ENCODE measurements at places on chromosomes 4 and X. TPM values are rescaled to one million over a fixed set of nuclear protein-coding genes. Genes with fewer than 3 reads are reported as not detected.

SLC25A6 gene
- 152 TPM for total RNA-seq

CPZ gene
- 12.2 TPM for total RNA-seq

TRPC5OS gene
- not detected for total RNA-seq

GUCY1B1 gene
- 46.3 TPM for total RNA-seq

SPATA18 gene
- 22.2 TPM for total RNA-seq

MSL3 gene
- 13.5 TPM for total RNA-seq

BEX3 gene
- total RNA-seq = 477 TPM

MOB1B gene
- 8.7 TPM for total RNA-seq

TMEM156 gene
- 0.17 TPM for total RNA-seq

PCDH7 gene
- 78.5 TPM for total RNA-seq

DGAT2L6 gene
- not detected for total RNA-seq

SCML1 gene
- total RNA-seq = 5.5 TPM

CTAG1B gene
- total RNA-seq = not detected

GYPB gene
- total RNA-seq = not detected

PDGFC gene
- total RNA-seq = 39.4 TPM

MAGEA11 gene
- not detected for total RNA-seq

MID1 gene
- total RNA-seq = 26.5 TPM

DTHD1 gene
- not detected for total RNA-seq

EMCN gene
- total RNA-seq = not detected

NUP62CL gene
- not detected for total RNA-seq

GPC4 gene
- under 0.01 TPM for total RNA-seq

REELD1 gene
- not detected for total RNA-seq

NKX6-1 gene
- 6.5 TPM for total RNA-seq

ZFP92 gene
- under 0.01 TPM for total RNA-seq

BRCC3 gene
- total RNA-seq = 9.3 TPM

FAM47E gene
- total RNA-seq = 1.4 TPM

MED12 gene
- 34.3 TPM for total RNA-seq

CENPI gene
- total RNA-seq = 4.7 TPM

C4orf51 gene
- total RNA-seq = not detected

CT55 gene
- not detected for total RNA-seq

SCML2 gene
- 1.1 TPM for total RNA-seq

USP17L26 gene
- total RNA-seq = not detected

GYG2 gene
- 2.6 TPM for total RNA-seq

TLR6 gene
- total RNA-seq = 0.95 TPM

CDX4 gene
- not detected for total RNA-seq

FRMPD4 gene
- total RNA-seq = 1.6 TPM

GLOD5 gene
- not detected for total RNA-seq

GATA1 gene
- total RNA-seq = not detected

DCHS2 gene
- 0.09 TPM for total RNA-seq

TLR7 gene
- total RNA-seq = not detected

SGMS2 gene
- total RNA-seq = 38.9 TPM

TMPRSS11F gene
- not detected for total RNA-seq

MAGEB1 gene
- total RNA-seq = not detected

DKC1 gene
- total RNA-seq = 29.2 TPM

GAB3 gene
- total RNA-seq = 2.0 TPM

LDB2 gene
- 191 TPM for total RNA-seq

SHROOM2 gene
- under 0.01 TPM for total RNA-seq

GALNTL6 gene
- total RNA-seq = not detected

PF4V1 gene
- 1.9 TPM for total RNA-seq

SRPX2 gene
- total RNA-seq = 36.9 TPM

EIF2S3 gene
- 239 TPM for total RNA-seq

TCEAL6 gene
- not detected for total RNA-seq

MGARP gene
- total RNA-seq = 4.0 TPM

SHOX gene
- not detected for total RNA-seq

Measured in bronchial smooth muscle cell (primary cell).